ENCODE measurements at places on chromosomes 5 and 9.

- DNase-seq, result no peak
Measured at GRCh38 chr5:83059341-83059740, 17.9 kb downstream of the TMEM167A start.

DNA sequence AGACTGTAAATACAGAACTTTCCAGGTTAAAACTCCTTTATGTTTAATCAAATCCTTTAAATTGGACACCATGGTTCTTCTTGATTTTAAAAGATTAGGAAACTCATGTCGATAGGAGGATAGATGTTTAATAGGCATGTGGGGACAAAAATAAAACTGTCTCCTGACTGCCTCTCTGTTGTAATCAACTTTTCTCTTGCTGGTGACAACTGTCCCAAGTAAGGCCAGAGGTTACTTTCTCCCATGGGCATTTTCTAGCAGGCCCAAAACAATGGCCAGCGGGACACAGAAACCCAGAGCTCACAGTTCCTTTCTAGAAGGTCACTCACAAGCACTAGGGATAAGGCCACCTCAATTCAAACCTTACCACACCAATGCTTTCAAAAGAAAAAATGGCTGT is 14.5 kb downstream of the SLC36A2 start:
- no peak for DNase-seq

GRCh38 chr9:99140685-99141314 is 35.9 kb downstream of the TGFBR1 start:
- peak; percentile 42 for DNase-seq

DNA sequence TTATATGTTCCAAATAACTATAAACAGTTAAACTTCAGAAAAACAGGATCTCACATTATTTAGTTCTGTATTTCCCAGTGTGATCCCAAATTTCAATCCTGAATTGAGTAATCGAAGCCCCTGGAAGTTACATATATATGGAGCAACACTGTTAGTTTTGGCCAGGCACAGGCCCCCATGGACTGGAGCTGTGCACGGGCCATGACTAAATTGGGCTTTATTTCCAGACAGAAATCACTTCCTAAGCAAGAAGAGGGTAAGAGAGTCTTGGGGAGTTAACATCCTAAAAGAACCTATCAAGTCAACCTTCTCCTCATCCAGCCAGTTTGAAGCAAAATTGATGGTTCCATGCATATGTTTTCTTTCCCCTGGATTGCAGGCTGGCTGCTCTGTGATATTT is 393.0 kb downstream of the TMEM167A start:
- no peak for DNase-seq

- no peak for DNase-seq
Measured at GRCh38 chr9:107216329-107216728, 66.8 kb upstream of the RAD23B start.

- no peak for DNase-seq
Measured at GRCh38 chr5:41004931-41005330, 66.2 kb downstream of the MROH2B start.

- DNase-seq, result no peak
Measured at GRCh38 chr9:27632254-27632653, 59.0 kb upstream of the C9orf72 start.

- no peak for DNase-seq
Measured at GRCh38 chr9:137320555-137321384, 18.7 kb upstream of the NRARP start.

- no peak for DNase-seq
Measured at GRCh38 chr5:137501846-137502406, 2.8 kb upstream of the SPOCK1 start.

GRCh38 chr9:111759762-111760639 is 34.7 kb downstream of the SHOC1 start:
- DNase-seq, result peak; percentile 83

- no peak for DNase-seq
Measured at GRCh38 chr5:151195622-151196021, 28.3 kb downstream of the CCDC69 start.

DNA sequence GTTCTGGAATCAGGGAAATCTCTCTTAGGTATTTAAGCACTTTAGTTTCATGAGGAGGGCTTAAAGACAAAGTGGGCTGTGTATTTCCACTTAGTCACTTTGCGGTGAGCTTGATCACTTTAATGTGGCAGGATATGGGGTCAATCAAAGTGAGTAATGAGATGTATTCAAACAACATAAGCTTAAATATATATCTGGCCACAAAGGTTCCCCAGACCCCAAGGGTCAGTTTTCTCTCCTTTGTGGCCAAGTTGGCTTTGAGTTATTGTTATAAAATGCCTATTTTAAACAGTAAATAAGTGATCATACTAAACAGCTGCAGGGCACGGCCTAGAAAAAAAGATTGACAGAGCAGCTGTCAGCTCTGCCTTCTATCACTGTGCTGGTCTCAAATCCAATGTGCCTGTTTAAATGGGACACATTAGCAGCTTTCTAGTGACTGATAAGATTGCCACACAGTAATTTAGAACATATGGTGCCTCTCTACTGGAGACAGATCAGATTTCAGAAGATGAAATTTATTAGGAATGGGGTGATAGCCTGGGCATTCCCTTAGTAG is 363.9 kb downstream of the AGTPBP1 start:
- DNase-seq, result no peak

DNA sequence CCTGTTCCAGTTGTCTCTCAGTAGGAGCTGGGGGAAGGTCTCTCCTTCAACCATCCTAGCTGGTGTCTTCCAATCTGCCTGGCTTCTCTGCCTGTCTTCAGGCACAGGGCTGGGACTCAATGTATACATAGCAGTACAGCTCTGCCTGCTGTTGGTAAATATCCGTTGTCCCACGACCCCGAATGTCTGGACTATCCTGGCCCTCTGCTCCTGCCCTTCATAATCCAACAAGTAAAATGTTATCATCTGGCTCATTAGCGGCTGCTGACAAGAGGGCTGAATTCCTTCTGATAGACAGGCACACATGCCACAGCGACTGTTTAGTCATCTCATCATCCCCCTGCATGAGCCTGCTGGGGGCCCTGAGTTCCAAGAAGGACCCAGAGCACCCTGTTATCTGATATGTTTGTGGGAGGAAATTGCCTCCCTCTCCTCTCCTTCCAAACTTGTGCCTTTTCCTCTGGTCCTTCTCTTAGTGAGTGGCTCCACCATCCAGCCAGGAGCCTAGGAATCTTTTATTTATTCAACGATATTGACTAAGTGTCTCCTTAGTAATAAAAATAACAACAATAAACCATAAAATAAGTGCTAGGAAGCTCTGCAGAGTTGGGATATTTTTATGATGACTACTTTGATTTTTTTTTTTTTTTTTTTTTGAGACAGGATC is 29.5 kb upstream of the TGFBR1 start:
- peak; percentile 77 for DNase-seq

GRCh38 chr9:126111556-126111955 is 215.1 kb upstream of the MVB12B start:
- no peak for DNase-seq

GRCh38 chr9:89449261-89449671 is 48.6 kb downstream of the SEMA4D start:
- DNase-seq, result no peak

DNA sequence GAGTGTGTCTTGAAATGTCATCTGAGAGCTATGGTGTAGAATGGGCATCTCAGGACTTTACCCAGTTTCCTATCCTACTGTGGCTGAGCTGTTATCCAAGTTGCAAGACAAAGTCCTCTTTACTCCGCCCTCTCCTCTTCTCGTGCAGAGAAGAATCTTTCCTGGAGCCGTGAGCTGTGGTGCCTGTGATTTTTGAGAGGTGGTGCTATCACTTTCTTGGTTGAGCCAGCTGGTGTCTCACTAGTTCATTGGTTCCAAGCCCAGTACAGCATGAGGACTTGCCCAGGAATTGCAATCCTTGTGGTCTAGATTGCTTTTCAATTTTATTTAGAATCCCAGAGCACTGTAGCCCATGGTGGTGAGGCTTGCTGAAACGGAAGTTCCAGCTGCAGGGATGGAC is 2300.3 kb downstream of the MAT2B start:
- no peak for DNase-seq

GRCh38 chr9:9612270-9612669 is 1000.5 kb downstream of the PTPRD start:
- no peak for DNase-seq

DNA sequence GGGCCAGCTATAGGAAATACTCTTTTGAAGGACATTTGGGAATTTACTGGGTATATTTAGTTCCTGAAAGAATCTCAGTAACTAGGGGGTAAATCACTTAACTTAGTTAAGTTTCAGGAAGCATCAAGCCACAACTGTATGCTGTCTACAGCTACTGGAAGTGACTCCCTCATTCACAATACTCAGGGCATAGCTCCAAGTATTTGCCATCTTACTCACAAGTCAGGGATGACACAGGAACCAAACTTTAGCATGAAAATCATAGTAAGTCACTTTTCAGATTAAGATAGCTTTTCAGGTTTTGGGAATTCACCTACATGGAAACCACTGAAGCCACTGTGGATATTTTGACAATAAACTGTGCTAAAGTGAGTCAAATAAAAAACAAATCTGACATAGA is 242.4 kb upstream of the ATP10B start:
- peak; percentile 6 for DNase-seq

GRCh38 chr5:112614986-112615385 is 122.7 kb upstream of the APC start:
- no peak for DNase-seq

GRCh38 chr9:94870793-94871558 is 144.5 kb downstream of the AOPEP start:
- DNase-seq, result peak; percentile 86

- no peak for DNase-seq
Measured at GRCh38 chr5:139758510-139759075, 37.0 kb upstream of the PSD2 start.

DNA sequence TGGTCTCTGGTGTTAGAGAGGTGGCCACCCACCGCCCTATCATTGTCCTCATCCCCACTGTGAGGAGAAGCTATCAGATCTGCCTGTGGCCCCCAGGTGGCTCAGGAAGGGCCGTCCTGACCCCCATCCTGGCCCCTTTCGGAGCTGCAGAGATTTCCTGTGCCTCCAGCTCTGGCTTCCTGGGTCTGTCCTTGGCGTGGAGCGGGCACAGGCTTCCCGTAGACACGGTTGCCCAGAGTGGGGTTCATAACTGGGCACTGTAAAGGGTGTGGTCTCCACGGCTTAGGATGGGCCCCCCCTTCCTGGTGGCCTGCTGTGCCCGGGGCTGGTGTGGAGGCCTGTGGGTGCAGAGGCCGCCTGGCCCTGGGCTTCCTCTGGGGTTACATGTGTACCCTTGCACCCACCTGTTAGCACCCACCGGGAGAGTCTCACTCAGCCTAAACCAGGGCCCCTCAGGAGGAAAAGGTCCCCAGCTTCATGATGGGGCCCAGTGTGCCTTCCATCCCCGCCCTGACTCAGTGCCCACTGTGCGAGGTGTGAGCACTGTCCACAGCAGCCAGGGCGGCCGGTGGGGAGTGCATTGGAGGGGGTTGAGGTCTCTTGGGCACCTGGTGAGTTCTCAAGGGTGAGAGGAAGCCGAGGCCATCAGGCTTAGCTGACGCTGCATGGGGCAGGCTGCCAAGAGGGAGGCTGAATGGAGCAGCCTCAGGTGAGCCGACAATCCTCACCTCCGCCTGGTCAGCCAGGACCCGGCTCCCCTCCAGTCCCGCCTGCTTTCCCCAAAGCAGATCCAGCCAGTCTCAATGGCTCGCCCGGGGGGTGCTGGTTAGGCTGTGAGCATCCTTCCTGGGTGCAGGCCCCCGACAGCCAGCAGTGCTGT is 15.3 kb upstream of the AJM1 start:
- DNase-seq, result no peak

DNA sequence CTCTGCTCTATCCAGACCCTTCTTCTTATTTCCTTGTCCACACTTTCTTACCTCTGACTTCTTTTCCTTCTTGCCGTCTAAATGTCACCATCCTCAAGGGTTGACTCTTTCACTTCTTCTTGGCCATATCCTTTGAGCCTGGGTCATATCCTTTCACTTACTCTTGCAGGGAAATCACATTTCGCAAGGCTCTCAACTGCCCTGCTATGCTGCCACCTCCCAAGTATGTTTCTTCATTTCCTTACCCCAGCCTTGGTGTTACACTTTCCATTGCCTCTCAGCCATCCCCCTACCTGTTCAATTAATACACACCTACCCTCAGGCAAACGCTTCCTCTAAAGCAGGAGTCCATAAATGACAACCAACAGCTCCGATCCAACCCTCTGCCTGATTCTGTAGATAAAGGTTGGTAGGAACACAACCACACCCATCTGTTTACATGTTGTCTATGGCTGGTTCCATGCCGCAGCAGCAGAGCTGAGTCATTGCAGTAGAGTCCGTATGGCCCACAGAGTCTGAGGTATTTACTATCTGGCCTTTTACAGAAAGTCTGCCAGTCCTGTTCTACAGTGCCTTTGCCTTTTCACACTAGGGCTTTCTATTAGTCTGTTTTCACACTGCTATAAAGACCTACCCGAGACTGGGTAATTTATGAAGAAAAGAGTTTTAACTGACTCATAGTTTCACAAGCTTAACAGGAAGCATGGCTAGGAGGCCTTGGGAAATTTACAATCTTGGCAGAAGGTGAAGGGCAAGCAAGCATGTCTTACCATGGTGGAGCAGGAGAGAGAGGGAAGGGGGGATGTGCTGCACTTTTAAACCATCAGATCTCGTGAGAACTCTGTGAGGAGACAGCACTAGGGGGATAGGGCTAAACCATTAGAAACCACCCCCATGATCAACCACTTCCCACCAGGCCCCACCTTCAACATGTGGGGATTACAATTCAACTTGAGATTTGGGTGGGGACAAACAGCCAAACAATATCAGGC is 97.9 kb downstream of the SV2C start:
- DNase-seq, result no peak

- DNase-seq, result no peak
Measured at GRCh38 chr9:116978155-116978554, 291.1 kb downstream of the TRIM32 start.

DNA sequence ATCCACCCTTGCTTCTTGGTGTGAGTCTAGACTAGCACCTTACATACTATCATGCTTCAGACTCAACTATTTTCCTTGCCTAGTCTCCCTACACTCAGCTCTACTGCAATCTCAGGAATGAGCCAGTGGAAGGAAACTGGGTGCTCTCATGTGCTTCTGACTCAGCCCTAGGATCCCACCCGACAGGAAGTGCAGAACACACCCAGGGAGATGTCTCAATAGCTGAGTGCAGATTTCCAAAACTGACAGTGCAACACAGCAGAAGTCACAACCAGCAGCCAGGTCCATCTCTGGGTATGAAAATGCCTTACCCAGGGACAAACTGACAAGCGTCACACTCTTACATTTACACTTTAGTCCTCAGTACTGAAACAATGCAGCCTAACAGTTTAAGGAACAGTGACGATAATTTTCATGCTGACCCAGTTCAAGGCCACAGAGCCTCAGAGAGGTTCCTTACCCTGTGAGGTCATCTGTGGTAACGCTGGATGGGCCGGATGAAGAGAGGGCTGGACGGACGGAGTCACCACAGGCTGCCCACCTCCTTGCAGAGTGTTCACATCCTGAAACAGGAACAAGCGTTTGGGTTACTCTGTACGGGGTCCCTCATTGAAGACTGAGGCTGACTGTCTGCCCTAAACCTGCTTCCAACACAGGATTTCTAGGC is 33.0 kb downstream of the FKBP15 start:
- peak; percentile 88 for DNase-seq

GRCh38 chr5:103356350-103357091 is 98.0 kb downstream of the MACIR start:
- DNase-seq, result no peak

GRCh38 chr9:134320126-134320867 is 6.0 kb upstream of the RXRA start:
- no peak for DNase-seq

- no peak for DNase-seq
Measured at GRCh38 chr5:35745660-35746059, 111.0 kb upstream of the IL7R start.

GRCh38 chr9:37913480-37914153 is 9.7 kb upstream of the SLC25A51 start:
- DNase-seq, result peak; percentile 73

All from HFFc6 (cell line).